Left ventricle myocardium inferior (tissue), 1 donor: ENCODE measurements at places on chromosomes 5 and 9. TPM values are rescaled to one million over a fixed set of nuclear protein-coding genes. Genes with fewer than 3 reads are reported as not detected.

- no peak for DNase-seq
Measured at GRCh38 chr5:150945947-150946346, 41.2 kb upstream of the ZNF300 start.

The TMEFF1 gene
- total RNA-seq: not detected

The STPG3 gene
- total RNA-seq: 0.58 TPM

The ROR2 gene
- 0.74 TPM for total RNA-seq

GRCh38 chr5:124459984-124460383 lies 286.5 kb downstream of the ZNF608 start:
- no peak for DNase-seq

DNA sequence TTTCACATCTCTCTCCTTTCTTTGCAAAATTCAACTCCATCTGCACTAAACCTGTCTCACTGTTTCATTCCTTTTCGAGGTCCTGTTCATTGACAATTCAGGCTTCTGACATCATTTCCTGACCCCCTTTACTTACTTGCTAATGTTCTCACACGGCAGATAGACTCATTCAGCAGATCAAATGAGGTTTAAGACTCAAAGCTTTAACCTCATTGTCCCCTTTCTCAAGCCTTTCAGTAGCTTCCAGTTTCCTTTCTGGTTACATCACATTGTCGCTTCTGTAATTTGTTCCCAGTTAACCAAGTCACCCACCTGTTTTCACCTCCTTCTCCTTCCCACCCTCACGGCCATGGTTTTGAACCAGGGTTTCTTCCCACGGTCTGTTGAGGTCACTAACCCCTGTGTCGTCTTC lies 143.4 kb upstream of the OTULINL start:
- DNase-seq: no peak

GRCh38 chr9:74887981-74888370 lies 255 bp upstream of the TRPM6 start:
- no peak for DNase-seq

- no peak for DNase-seq
Measured at GRCh38 chr5:17678751-17679324, 44.6 kb downstream of the TAF11L14 start.

The PCDHGA8 gene
- total RNA-seq: 8.5 TPM

The FSTL4 gene
- total RNA-seq: not detected

The FCN2 gene
- total RNA-seq: not detected

- no peak for DNase-seq
Measured at GRCh38 chr9:114590328-114590727, 2.8 kb downstream of the ATP6V1G1 start.

The SPATA31A6 gene
- not detected for total RNA-seq

The GRXCR2 gene
- 1.1 TPM for total RNA-seq

- no peak for DNase-seq
Measured at GRCh38 chr9:110620726-110621125, 41.2 kb upstream of the SVEP1 start.

GRCh38 chr5:146797658-146798057 lies 80.9 kb downstream of the PPP2R2B start:
- DNase-seq: no peak

The SPARC gene
- total RNA-seq: 477 TPM

DNA sequence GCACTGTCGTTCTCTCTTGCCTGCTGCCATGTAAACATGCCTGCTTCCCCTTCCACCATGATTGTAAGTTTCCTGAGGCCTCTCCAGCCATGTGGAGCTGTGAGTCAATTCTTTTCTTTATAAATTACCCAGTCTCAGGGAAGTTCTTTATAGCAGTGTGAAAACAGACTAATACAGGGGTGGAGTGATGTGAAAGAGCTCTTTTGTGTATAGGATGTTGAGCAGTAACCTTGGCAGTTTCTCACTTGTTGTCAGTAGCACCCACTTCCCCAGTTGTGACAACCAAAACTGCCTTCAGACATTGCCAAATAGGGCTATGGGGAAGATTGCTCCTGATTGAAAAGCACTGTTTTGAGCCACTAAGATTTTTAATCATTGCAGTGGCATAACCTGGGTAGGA lies 552.2 kb upstream of the ZNF462 start:
- no peak for DNase-seq

DNA sequence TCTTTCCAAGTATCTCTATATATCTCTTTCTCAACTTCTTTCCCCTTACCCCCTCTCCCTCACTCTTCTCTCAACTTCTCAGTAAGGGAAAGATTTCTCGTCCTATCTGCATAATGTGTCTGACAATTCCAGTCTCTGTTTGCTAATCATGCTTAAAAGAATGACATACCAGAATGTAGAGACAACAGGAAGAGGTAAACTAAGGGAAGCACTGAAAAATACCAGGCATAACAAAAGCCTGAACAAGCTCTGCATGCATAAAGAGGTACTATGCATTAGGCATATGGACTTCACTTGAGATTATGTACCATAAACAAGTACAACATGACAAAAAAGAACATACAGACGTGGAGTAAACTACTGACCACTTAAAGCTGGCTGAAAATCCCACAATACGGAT lies 62.6 kb downstream of the SEMA5A start:
- DNase-seq: no peak

- DNase-seq: no peak
Measured at GRCh38 chr9:122213589-122214413, 15.0 kb downstream of the LHX6 start.

The SPATA31A3 gene
- total RNA-seq: not detected

DNA sequence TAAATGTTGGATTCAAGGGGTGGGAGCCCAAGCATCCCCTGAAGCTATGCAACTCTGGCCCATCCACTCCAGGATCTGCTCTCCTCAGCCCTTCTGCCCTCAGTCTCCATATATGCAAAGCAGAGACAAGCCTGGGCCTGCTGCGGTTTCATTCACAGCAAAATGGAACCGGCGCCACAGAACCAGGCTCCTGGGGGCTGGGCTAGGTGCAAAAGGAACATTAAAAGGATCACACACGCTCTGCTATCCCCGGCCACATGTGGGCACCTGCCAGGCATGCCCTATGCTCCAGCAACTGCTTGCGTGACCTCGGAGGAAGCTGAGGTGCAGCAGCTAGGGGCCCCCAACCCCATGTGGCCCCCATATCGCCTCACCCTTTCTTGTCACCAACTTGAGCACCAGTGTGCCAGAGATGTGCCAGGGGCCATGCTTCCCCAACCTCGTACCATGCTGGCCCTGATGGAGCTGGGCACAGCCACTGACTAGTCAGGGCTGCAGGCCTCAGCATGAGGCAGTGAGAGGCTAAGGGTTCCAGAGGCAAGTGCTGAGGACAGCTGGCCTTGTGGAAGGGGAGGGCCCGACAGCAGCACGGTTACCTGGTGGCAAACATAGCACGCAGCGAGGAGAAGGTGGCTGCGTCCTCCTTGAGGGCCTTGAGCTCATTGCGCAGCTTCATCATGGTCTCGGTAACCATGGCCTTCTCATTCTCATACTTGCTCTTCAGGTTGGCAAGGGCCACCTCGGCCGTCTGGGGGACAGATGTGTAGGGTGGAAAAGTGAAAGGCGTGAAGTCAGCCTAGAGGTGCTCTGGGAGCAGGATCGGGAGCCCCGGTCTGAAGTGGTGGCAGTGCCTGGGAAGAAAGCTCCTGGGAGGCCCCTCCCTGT lies 47.2 kb downstream of the BICD2 start:
- DNase-seq: no peak

The IFNA5 gene
- not detected for total RNA-seq

- no peak for DNase-seq
Measured at GRCh38 chr5:78215565-78215964, 78.9 kb downstream of the AP3B1 start.

- no peak for DNase-seq
Measured at GRCh38 chr5:138064526-138064925, 19.3 kb upstream of the WNT8A start.

DNA sequence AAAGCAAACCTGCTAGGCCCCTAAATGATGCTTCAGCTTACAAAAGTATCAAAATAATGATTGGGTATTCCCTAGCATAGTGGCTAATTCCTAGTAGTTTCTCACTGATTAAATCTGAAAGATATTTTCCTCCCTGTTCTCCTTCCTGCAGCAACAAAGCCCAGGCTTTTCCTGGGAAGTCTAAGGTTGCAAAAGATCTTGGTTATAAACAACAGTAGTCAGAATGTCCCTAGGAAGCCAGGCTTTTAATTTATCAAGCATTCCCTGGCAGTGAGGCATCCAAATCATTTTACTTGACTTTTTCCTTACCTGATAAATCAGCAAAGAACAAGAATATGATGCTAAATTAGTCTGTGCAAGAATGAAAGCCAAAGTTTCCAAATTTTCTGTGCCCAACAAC lies 272.0 kb downstream of the PDE4D start:
- DNase-seq: no peak
